ENCODE measurements at places on chromosomes 1 and 21.

- DNase-seq: no peak
Measured at GRCh38 chr1:158075078-158075477, 81.6 kb downstream of the KIRREL1 start.

GRCh38 chr1:218123968-218124367, 161.1 kb upstream of the RRP15 start:
- no peak for DNase-seq

GRCh38 chr1:26784886-26785285, 2.9 kb upstream of the PIGV start:
- no peak for DNase-seq

GRCh38 chr1:9440763-9441194, 98.5 kb upstream of the SLC25A33 start:
- no peak for DNase-seq

DNA sequence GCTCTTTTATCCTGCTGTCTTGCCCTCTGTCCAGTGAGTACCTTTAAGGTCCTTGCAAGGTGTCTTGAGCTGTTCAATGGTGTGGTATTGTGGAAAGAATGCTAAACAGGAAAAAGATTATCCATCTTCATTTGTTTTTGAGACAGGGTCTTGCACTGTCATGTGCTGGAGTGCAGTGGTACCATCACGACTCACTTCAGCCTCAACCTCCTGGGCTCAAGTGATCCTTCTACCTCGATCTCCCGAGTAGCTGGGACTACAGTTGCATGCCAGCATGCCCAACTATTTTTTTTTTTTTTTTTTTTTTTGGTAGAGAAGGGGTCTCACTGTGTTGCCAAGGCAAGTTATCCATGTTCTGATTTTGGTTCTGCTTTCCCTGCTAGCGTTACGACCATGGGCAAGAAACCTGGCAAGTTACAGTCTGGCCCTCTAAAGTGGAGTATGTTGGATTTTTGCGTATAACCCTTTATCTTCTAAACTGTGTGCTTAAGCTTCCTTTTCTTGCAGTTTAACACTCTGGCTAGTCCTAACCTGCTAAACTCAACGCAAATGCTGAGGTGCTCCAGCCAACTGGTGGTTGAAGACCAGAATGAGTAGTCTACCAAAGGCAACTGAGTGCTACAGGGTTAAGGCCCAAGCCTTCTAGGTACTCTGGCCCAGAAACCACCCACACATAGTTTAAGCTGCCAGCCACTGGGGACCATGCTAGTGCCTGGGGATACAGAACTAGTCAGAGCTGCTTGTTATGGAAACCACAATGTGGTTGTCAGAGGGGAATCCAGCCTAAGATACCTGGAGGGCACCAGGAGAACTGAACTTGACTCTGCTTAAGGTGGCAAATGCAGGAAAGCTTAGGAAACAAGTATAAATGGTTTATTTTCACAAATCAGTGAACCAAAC, 7.9 kb downstream of the RPL11 start:
- DNase-seq: no peak

DNA sequence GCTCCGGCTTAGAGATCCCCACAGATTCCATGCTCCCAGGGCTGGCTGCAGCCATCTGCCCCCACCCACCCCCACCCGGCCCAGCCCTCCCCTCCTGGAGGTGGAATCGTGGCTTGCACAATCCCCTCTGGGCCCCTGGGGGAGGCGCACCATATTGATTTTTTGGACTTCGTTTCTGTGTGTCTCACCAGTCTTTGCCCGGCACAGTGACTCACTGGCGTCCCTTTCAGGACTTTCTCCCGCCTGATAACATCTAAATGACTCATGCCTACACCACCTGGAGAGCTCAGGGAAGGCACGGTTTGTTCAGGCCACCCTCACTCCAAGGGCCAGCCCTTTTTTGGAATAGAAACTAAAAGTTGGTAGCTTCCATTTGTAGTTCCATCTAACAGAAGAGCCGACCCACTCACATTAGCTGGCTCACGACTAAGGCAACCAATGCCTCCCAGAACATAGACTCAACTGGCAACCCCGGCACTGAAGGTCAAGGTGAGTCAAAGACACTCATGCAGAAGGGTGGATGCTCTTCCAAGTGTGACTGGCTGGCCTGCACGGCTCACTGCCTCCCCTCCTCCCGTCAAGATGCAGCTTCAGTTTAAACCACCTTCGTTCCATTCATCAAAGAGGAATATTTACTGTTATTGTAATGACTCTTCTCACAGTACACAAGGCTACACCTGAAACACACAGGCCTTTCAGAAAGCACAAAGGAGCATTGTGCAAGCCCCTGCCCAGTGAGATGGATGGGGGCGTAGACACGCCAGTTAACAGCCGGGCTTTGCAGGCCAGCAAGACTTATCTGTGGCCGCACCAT, 18.1 kb upstream of the ETS2 start:
- DNase-seq: no peak
